ENCODE measurements at places on chromosomes 2 and 18. TPM values are rescaled to one million over a fixed set of nuclear protein-coding genes. Genes with fewer than 3 reads are reported as not detected.

DNA sequence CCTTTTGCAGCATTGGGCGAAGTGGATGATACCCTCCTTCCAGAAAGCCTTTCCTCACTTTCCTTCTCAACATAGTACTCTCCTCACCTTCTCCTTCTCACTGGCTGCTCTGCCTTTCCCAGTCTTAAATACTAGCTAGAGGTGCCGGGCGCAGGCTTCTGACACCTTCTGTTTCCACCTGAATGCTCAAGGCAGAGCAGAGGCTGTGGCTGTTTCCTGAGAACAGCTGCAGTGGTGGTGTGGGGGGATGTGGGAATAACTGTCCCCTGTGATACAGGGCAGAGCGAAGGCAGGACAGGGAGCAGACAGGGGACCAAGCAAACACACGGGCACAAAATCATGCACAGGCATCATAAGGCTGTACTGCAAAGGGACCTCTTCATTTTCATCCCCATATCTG lies 303.1 kb downstream of the SS18 start:
- no peak for DNase-seq

DNA sequence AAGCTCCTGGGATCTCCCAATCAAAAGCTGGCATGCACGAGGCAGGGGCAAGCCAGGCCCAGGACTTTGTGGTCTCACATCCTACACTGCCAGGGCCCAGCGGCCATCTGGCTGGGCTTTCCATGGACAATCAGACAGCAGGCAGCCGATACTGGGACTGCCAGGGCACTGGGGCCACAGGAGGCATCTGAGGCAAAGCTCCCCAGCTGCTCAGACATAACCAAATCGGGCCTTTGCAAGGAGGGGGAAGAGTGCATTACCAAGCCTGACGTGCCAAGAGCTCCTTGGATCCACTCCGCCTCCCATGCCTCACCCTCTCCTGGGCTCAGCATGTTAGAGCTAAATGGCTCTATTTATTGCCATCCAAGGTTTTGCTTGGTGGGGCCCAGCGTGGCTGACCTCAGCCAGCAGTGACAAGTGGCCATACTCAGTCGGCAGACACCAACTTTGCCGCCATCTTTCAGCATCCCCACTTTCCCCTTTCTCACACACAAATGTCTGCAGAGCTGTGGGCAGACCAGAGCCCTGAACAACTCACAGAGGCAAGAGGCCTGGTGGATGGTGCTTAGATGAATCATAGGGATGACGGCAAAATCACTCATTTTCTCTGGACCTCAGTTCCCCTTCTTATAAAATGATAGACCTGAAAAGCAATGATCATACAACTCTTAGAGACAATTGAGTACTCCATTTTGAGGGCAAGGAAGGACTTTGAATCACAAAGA lies 200.8 kb downstream of the TTC32 start:
- DNase-seq = no peak

GRCh38 chr2:160561551-160562295 lies 68.1 kb upstream of the RBMS1 start:
- no peak for DNase-seq

DNA sequence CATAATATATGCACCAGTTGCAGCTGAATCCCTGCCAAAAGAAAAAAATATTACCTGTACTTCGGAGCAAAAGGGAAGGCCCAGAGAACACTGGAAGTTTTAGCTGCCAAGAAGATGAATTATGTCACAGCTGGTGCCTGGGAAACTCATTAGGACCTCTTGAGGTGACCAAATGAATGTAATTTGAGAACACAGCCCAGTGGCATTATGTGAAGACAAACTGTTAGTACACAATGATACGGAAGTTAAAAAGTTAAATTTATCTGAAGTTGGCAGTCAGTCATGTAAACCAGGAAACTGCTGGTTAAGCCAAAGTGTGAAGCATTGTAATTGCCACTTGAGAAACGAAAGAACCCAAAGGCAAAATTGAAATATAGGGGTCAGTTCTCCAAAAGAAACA lies 80.7 kb downstream of the EML4 start:
- no peak for DNase-seq

DNA sequence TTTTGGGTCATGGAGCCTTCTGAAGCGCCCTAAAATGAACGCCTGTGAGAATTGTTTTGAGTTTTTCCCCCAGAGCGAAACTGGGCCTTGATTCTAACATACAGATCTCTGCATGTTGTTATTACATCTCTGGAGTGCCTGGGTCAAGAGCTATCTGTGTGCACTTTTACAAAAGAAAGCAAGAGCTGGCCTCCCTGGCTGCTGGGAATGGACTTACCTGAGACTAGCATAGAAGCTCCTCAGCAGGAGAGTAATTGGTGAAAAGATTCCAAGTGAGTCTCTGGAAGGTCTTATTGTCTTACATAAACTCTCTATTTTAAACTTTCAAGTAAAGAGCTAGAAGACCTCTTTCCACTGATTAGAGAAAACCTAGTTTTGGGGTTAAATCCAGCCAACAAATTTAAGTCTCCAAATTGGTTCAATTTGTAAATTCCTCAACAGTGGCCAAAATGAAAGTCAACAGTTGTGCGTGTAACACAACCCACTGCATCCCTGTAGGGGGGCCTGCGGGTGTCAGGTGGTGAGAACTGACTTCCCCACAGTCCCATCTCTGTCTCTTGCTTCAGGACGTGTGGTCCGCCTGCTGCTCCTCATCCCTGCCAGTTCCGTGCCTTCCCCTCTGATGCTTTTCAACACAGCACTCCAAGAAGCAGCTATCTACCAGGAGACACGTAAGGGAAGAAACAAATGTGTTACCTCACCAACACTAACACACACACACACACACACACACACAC lies 206.1 kb downstream of the SH3BP4 start:
- DNase-seq = no peak

TMEFF2 gene
- total RNA-seq = not detected

Measured in CD4-positive, alpha-beta T cell (primary cell).